ENCODE measurements at places on chromosomes 7 and 10.

DNA sequence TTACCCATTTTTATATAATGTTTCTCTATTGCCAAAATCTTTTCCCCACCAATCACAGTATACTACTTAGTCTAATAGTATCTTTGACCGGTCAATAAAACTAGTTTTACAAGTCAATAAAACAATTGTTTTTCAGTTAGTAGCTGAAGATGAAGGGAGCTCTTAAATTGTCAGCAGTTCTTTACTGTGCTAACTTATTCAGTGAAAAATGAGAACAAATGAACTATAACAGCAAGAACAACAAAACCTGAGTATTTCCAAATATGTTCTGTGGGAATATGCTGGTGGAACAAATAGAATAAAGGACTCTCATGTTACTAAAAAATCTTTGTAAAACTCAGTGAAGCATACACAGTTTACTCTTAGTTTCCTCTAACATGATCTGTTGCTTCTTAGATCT is 134.0 kb downstream of the SEMA3D start:
- no peak for DNase-seq

- DNase-seq, result no peak
Measured at GRCh38 chr10:92750791-92751533, 61.2 kb downstream of the HHEX start.

DNA sequence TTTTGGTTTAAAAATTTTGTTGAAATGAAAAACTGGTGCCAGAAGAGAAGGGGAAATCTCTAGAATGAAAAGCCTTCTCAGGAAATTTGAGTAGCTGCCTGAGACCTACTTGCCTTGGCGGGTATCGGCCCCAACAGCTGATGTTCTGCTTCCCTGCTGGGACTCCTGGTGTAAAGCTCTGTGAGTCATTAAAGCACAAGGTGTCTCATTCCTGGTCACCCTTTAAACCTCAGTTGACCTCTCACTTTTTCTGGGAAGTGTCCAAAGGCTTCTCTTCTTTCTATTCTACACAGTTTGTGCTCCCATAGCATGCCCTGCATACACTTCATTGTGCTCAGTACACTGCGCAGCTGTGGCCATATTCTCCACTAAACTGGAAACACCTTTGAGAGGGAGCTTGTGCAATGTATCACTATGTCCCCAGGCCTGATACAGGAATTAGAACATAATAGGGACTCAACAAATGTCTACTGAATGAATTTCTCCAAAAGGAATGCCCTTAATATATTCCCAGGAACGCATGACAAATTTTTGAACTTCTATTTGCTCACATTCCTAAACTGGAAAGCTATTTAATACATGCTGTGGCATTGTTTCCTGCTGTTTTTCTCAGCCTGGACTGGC is 303.9 kb downstream of the SDHAF3 start:
- DNase-seq, result no peak

DNA sequence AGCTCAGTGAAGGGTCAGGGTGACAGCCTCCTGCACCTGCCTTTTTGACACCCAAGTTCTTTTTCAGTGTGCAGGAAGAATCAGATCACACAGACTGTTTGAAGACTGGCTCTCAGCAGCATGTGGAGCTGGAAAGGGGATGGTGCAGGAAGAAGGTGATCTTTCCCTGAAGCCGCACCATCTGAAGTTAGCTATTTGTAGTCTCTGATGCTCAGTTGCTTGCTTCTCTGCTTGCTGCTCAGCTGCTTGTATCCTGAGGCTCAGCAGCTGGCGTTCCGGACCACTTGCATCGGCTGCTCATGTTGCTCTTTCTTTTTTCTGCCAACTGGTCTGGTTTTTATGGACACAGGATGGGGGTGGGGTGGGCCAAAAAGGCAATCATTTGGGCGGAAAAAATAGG is 15.8 kb upstream of the DNMBP start:
- DNase-seq, result no peak

GRCh38 chr7:138974675-138975292 is 6.4 kb downstream of the KIAA1549 start:
- DNase-seq, result no peak

GRCh38 chr7:18768256-18768655 is 272.7 kb downstream of the HDAC9 start:
- DNase-seq, result no peak

GRCh38 chr10:87761892-87762291 is 56.1 kb downstream of the ATAD1 start:
- no peak for DNase-seq

GRCh38 chr7:158029509-158029908 is 558.1 kb downstream of the PTPRN2 start:
- peak; percentile 91 for DNase-seq

DNA sequence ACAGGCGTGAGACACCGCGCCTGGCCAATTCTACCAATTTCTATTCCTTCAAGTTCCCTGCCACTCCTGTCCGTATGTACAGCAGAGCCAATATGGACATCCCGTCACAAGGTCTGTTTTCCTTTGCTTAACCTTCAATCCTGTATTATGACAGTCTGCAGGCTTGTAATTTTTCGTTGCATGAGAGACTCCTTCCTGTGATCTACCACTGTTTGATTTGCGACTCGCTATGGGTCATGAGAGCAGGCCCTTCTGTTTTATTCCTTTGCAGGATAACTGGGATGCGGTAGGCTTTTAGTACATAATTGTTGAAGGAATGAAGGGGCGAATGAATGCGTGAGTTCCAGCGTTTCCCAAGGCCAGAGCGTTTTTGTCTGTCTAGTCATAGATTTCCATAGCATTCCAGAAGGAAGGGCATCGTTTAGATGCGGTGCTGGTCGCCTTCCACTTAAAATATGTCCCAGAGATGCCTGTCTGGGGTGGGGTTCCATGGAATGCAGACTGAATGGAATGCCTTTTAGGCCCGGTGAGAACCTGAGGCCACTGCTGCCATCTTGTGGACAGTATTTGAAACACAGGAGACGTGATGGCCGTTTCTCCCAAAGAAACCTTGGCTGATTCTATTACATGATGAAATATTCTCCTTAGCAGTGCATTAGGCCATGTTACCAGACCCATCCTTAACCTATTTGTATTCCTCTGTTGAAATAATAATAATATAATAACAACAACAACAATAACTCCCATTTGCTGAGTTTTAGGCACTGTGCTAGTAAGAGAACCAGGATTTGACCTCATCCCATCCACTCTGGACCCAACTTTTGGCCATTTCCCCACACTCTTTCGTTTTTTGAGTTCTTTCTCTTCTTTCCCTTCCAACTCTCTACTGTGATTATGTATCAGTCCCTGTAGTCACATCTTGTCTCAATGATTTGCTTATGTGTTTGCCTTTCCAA is 193.2 kb downstream of the MYOF start:
- peak; percentile 9 for DNase-seq

DNA sequence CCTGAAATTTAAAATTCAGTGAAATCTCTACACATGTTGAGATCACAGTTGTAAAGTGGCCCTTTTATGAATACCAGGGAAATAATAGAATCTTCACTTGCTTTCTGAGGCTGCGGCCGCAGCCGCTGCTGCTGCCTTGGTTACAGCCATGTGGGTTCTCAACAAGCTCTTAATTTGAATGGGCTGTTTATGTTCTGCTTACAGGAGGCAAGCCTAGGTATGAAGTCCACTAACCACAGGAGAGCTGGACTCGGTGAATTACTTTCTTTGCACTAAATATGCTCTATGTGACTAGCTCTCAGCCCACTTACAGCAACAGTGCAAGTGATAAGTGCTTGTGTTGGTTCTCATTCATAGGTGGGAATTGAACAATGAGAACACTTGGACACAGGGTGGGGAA is 410.8 kb downstream of the SFMBT2 start:
- DNase-seq, result no peak

DNA sequence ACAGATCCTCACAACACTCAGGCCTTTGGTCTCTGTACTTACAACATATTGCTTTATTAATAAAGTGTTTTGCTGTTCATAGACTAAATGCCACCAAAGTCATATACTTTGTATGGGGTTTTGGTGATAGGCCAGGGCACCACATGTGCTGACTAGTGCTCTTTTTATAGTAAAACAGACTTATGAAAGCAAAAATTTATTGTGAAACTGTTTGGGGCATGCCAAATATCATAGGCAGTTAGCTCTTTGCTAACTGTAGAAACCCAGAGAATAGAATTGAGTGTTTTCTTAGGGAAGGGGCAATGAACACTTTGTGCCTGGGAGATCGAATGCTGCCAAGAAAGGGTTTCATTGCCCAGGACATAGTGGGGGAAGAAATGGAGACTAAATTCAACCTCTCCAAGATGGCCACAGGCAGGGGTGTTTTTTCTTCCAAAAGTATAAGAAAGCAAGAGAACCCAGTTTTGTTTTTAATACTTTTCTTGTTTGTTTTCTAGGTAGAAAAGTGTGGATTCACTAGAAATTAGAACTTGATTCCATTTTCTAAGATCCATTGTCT is 142.7 kb downstream of the TRIL start:
- DNase-seq, result no peak

GRCh38 chr10:128373071-128373749 is 247.0 kb upstream of the MKI67 start:
- no peak for DNase-seq

GRCh38 chr10:127216786-127217185 is 20.4 kb upstream of the INSYN2A start:
- DNase-seq, result no peak

DNA sequence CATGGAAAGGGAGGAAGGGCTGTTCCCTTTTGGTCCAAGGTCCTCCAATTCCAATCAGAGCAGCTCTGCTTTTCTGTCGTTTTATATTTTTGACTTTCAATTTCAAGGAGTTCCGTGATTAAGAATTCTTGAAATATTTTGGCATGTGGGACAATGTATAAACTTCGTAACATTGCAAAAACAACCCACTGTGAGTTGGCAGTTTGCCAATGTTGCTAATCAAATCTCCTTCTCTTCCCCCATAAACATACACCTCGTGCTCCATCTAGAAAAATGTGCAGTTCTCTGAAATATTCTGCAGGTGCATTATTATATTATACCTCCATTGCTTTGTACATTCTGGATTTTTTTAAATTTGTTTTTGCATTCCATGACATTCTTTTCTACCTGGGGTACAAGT is 49.8 kb downstream of the POU6F2 start:
- DNase-seq, result no peak

GRCh38 chr7:70210200-70210935 is 612.1 kb downstream of the AUTS2 start:
- DNase-seq, result no peak

GRCh38 chr10:109504401-109504800 is 418.9 kb downstream of the XPNPEP1 start:
- DNase-seq, result no peak

DNA sequence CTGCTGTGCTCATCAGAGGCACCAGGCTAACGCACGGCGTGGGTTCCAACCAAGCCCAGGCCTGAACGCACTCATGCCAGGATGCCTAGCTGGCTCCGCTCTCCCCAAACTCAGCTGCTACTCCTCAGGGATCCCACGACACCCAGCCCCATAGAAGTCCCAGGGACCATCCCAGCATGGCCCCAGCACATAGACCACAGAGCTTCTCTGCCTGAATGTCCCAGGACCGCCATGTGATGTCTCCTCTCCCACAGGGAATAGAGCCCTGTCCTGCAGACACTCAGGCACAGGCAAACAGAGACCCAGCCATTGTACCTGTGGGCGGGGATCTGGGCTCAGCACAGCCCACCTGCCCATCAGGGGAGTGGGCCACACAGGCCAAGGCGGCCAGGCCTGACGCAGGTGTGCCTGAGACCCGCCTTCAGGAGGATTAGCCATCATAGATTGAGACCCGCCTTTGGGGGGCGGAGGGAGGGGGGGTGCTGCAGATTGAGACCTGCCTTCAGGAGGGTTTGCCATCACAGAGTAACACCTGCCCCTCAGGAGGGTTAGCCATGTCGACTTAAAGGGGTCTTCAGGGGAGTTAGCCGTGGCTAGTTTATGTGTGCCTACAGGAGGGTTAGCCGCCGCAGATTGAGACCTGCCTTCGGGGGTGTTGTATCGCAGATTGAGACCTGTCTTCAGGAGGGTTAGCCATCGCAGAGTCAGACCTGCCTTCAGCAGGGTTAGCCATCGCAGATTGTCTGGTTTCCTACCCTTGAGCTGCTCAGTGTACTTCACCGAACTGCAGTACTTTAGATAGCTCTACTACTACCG is 29.0 kb downstream of the RASGEF1A start:
- no peak for DNase-seq
